ENCODE measurements at places on chromosomes 16 and 17.

DNA sequence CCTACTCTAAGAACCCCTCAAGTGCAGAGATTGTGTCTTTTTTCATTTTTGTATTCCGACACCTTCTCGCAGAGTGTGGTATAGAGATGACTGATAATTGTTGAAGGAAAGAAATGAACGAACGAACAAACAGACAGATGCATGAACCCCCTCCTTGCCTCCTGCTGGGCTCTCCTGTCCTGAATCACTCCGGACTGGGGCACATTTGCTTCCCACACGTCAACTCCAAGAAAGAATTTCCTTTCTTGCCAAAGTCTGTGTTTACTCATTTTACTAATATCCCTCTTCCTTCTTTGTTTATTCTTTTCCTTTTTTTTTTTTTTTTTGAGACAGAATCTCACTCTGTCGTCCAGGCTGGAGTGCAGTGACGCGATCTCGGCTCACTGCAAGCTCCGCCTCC is 37.5 kb upstream of the BHLHA9 start:
- no peak for DNase-seq

GRCh38 chr17:17626151-17626805 is 34.8 kb upstream of the PEMT start:
- DNase-seq: no peak

DNA sequence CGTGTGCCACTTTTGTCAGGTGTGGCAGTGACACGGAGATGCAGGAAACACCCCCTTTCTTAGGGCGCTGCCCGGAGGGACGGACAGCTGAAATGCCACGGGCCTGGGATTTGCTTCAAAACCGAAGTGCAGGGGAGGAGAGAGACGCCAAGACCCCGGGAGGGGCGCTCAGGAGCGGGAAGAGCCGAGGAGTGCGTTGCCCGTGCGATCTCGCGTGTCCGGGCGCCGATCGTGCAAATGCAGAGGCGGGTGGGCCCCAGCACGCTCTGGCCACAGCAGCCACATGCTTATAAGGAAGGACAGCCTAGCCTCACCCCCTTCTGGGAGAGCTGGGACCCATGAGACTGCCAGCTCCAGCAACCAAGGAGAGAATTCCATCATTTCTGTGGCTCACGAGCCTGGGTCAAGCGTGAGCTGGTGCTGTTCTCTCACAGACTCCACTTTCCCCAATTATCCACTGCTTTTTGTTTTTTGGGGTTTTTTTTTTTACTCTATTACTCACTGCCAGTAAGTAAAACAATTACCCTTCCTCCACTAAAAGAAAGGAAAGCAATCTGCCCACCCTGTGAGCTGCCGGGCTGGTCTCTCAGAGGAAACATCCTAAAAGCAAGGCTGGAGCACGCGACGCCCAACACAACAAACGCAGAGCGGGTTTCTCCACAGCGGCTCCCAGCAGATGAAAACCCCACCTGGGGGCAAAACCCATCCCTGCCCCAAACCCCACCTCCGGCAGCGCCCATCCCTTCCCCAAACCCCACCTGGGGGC is 27.2 kb upstream of the C16orf95 start:
- DNase-seq: no peak

DNA sequence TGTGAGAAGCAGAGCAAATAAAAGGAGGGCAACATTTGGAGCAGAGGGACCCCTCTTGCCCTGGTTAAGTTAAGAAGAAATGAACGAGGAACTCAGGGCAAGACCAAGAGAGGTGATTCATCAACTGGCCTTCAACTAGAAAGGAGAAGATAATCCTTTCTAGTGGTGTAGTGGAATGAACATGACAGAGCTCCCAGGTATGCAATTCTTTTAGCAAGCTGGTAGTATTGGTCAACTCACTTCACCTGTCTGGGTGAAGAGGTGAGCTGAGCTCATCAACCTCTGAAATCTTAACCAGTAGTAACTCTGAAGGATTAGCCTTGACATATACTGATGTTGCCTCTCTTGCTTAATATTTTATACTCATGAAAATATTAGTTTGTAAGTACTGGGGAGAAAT is 1024.7 kb upstream of the GOT2 start:
- DNase-seq: no peak

DNA sequence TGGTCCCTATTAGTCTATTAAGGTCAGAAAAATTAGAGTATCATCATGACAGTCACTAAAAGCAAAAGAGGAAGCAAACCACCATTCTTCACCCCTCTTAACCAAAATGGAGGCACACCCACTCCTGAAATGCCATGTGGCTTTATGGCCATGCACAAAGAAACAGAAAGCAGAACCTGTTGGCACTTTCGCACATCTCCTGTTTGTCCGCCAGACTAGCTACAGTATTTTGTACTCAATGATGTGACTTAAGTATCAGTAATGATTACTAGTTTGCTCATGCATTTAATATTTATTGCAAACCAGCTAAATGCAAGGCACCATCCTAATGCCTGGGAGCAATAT is 70.2 kb upstream of the GNAO1 start:
- DNase-seq: no peak

Measured in stimulated activated CD4-positive, alpha-beta T cell treated with anti-CD3 and anti-CD28 coated beads, Interleukin-1b, Interleukin-23, amount 100 ng/mL, for 4 hours (primary cell).